Heart left ventricle (tissue), 16 donors: ENCODE measurements at places on chromosomes 6 and 20. TPM values are rescaled to one million over a fixed set of nuclear protein-coding genes. Genes with fewer than 3 reads are reported as not detected.

The PROKR2 gene
- not detected for total RNA-seq

The FGD2 gene
- 1.7 TPM for total RNA-seq

The DDR1 gene
- total RNA-seq = 31.8 TPM

The HAO1 gene
- not detected for total RNA-seq
